ENCODE measurements at places on chromosomes 6 and 20.

GRCh38 chr6:10743515-10743914, 4.1 kb upstream of the TMEM14B start:
- DNase-seq: no peak

- DNase-seq: no peak
Measured at GRCh38 chr6:151721146-151721545, 86.3 kb upstream of the ESR1 start.

DNA sequence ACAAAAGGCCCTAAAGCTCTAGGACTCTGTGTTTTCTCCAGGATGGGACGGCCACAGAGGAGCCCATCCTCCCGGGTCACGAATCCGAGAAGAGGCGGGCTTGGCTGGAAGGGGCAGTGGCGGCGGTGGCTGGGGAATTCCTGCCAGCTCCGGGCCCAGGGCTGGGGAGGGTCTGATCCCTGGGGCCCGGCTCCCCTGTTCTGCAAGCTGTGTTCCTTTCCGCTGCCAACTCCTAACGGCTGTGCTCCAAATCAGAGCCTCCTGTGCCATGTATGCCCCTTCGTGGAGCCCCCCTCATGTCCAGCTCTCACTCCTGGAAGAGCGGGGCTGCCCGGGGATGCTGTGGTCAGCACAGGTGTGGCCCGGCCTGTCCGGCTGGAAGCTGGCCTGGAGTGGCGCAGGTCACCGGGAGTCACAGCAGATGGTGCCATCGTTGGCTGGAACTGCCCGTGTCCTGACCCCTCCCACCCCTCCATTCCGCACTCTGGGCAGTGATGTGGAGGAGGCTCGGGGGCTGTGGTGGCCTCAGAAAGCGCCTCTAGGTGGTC, 88.2 kb upstream of the MPC1 start:
- DNase-seq: no peak

- DNase-seq: no peak
Measured at GRCh38 chr6:129753422-129753821, 43.4 kb upstream of the ARHGAP18 start.

- DNase-seq: no peak
Measured at GRCh38 chr6:116438590-116439448, 22.4 kb upstream of the CALHM6 start.

GRCh38 chr6:35706468-35706867, 17.8 kb upstream of the FKBP5 start:
- DNase-seq: no peak

GRCh38 chr20:22719167-22719591, 134.8 kb upstream of the FOXA2 start:
- no peak for DNase-seq

DNA sequence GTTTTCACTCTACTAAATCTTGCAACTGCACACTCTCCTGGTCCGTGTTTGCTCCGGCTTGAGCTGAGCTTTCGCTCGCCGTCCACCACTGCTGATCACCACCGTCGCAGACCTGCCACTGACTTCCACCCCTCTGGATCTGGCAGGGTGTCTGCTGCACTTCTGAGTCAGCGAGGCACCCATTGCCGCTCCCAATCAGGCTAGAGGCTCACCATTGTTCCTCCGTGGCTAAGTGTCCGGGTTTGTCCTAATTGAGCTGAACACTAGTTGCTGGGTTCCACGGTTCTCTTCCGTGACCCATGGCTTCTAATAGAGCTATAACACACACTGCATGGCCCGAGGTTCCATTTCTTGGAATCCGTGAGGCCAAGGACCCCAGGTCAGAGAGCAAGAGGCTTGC, 98.6 kb upstream of the GPR6 start:
- no peak for DNase-seq

DNA sequence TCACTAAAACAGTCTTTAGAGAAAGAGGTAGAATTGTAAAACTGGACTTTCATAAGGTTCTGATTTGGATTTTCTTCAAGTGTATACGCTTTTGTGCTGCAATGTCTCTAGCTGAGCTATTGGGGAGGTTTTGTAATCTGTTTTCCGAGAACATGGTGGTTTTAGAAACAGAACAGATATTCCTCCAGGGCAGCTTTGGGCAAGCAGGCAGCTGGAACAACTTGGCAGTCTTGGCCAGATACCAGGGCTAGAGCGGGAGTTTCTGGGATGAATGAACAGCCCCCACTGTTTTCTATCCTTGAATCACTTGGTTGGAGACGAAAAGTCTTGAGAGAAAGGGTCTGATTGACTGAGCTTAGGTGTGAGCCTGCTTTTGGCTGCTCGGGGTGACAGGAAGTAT, 17.1 kb upstream of the ARMC2 start:
- DNase-seq: no peak

GRCh38 chr6:141510803-141511202, 621.9 kb upstream of the GJE1 start:
- DNase-seq: no peak

DNA sequence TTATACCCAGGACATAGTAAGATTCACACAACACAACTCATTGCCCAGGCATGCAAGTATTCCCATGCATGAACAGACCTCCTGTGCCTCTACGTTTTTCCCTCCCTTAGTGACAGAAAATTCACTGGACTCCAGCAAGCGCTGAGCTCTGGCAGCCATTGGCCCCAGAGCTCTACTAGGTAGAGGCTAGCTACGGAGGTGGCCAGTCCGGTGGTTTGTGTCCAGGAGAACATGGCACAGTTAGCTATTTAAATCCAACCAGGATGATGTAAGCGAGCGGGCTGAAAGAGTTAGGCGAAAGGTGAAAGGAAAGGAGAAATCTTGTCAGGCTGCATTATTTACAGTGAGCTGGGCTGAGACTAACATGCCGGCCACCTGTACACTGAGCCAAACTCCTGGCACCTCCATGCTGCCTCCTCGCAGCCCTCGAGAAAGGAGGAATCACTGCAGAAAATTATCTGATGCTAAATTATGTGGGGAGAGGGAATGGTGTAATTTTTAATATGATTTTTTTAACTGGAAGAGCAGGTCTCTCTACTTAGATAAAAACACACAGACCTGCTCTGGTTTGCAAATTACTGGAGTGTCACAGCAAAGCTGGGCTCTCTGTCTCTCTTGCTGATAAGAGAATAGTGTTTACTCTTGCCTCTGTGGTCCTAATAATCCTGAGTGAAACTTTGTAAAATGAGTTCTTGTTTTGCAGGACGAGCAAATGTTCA, 50.1 kb upstream of the ARMC2 start:
- DNase-seq: no peak

- no peak for DNase-seq
Measured at GRCh38 chr20:4726710-4727397, 5.1 kb downstream of the PRND start.

- DNase-seq: peak; percentile 64
Measured at GRCh38 chr20:16744178-16744807, 3.9 kb upstream of the OTOR start.

DNA sequence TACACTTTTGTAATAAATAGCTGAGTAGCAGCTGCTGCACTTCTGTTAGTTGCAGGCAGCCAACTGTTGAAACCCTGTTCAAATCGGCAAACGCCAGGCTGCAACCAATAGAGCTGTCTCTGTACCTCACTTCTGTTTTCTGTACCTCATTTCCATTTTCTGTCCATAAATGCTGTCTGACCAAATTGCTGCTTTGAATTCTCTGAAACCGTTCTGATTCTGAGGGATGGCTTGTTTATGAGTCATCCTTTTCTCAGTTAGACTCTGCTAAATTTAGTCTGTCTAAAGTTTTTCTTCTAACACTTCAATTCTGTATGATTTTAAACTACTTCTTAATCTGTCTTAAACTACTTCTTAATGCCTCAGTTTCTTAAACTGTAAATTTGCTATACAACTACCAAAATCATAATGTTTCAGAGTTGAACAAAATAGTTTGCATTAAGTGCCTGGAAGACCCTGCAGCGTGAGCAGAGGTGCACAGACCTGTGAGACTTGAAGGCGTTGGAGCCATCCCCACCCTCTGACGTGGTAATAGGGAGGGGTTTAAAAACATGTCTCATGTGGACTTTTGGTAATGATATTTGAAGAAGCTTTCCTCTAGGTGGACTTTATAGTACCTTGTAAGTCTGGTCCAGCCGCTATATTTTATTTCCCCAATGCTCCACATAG, 9.6 kb downstream of the BTNL2 start:
- no peak for DNase-seq

- DNase-seq: no peak
Measured at GRCh38 chr20:1892119-1892385, 3.2 kb upstream of the SIRPA start.

- DNase-seq: no peak
Measured at GRCh38 chr20:23163562-23163961, 77.4 kb upstream of the CD93 start.

- peak; percentile 63 for DNase-seq
Measured at GRCh38 chr6:15621203-15622044, 41.4 kb downstream of the DTNBP1 start.

DNA sequence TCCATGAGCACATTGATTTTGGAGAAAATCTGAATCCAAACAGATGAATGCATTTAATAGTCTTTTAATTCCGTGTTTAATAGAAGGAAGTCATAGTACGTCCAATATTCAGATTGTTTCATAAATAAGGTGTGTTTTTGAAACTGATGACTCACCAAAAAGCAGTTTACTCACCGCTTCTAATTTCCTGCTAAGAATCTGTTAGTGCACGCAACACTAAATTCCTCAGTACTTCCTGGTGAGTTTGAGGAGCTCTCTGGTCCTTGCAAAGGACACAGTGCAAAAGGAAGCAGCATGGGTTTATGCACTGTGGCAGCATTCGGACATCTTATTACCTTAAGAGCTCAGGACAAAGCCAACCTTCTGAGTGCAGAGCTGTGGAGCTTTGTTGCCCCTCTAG, 2.3 kb upstream of the ADGRF1 start:
- DNase-seq: no peak

GRCh38 chr6:20924911-20925543, 390.8 kb downstream of the CDKAL1 start:
- no peak for DNase-seq

GRCh38 chr6:104789770-104790190, 69.9 kb downstream of the HACE1 start:
- no peak for DNase-seq

- DNase-seq: no peak
Measured at GRCh38 chr6:90285042-90285481, 11.6 kb downstream of the BACH2 start.

GRCh38 chr20:8153281-8153908, 21.3 kb downstream of the PLCB1 start:
- peak; percentile 39 for DNase-seq

DNA sequence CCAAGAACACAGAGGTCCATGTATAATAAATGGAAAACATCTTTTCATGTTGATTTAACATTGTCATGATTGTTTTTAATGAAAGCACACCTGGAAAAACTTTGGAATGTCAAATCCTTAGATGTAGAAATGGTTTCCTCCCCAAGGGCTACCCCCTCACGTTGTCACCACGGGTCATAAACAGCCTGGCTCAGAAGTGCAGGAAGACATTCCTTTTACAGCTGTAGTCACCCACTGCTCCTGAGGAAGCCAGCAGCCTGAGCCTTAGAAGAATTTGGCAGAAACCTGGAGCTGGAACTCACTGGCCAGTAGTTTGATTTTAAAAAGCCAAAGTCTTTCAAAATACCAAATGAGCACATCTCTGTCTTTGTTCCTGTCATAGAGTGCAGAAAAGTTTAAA, 23.7 kb downstream of the ADGRF5 start:
- DNase-seq: no peak

GRCh38 chr6:8651998-8652397, 216.7 kb upstream of the SLC35B3 start:
- DNase-seq: no peak

GRCh38 chr6:101607111-101607690, 213.7 kb downstream of the GRIK2 start:
- DNase-seq: no peak

GRCh38 chr6:135901774-135902524, 50.4 kb downstream of the PDE7B start:
- peak; percentile 39 for DNase-seq

- DNase-seq: no peak
Measured at GRCh38 chr6:129419324-129419723, 290.7 kb downstream of the ARHGAP18 start.

GRCh38 chr6:84526631-84527030, 237.8 kb downstream of the TBX18 start:
- no peak for DNase-seq

- no peak for DNase-seq
Measured at GRCh38 chr6:158517581-158517980, 42.3 kb upstream of the TMEM181 start.

DNA sequence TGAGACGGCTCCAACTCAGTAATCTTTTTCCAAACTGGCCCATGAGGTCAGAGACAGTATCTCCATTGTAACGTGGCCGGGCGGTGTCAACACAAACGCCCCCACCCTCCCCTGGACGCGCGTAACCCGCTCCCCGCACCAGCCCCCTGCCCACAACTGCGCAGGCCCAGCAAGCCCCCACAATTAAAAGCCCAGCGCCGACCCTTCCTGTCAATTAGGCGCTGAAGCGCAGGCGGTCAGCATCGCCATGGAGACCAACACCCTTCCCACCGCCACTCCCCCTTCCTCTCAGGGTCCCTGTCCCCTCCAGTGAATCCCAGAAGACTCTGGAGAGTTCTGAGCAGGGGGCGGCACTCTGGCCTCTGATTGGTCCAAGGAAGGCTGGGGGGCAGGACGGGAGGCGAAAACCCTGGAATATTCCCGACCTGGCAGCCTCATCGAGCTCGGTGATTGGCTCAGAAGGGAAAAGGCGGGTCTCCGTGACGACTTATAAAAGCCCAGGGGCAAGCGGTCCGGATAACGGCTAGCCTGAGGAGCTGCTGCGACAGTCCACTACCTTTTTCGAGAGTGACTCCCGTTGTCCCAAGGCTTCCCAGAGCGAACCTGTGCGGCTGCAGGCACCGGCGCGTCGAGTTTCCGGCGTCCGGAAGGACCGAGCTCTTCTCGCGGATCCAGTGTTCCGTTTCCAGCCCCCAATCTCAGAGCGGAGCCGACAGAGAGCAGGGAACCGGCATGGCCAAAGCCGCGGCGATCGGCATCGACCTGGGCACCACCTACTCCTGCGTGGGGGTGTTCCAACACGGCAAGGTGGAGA, at the start of the genes HSPA1A and HSPA1L:
HSPA1A (plus strand) TSS at position 519 of the 814 bp plus-strand sequence; CDS start at position 733, 214 bp downstream.
HSPA1L (minus strand) TSS at position 259 of the 814 bp plus-strand sequence. CDS start 3,311 bp downstream, outside the sequence.
- peak; percentile 85 for DNase-seq

DNA sequence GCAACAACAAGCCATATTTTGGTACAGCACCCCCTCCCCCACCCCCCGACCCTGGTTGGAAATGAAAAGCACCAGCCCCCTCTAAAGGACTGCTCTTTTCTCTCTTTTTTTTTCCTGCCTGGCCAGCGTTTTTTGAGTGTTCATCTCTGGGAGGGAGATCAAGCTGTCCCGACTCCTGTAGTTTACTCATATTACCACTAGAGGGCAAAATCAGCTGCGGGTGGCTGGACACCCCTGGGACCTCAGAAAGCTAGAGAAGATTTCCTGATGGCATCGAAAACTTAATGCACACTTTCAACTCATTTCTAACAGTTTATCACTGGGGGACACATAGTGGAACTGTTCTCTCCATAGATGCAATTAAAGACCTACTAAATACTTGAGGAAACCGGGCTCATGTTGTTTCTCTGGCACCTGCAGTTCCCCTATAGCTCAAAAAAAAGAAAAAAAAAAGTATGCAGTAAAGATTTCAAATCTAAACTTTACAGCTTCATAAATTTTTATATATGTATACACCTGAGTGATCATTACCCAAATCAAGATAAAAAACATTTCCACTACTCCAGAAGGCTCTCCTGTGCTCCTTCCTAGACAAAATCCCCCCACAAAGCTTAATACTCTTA, 24.4 kb downstream of the CNBD2 start:
- DNase-seq: peak; percentile 53

- DNase-seq: no peak
Measured at GRCh38 chr6:148885136-148885865, 138.5 kb downstream of the UST start.
